ENCODE measurements at places on chromosomes 3 and 15.

DNA sequence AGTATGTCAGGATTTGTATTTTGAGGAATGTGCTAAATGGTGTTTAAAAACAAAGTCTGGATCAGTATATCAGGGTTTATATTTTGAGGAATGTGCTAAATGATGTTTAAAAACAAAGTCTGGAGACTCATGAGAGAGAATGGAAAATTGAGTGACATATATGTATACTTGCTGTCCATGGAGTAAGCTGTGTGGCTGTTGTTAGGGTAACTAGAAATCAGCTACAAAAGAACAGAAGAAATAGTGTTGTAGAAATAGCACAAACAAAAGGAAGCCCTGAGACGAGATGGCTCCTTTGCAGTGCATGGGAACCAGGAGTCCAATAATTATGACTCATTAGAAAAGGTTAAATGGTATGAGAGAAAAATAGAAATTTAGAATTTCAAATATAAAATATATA, 282.7 kb upstream of the MANF start:
- no peak for DNase-seq

- no peak for DNase-seq
Observed at GRCh38 chr3:36733162-36733696, 31.1 kb downstream of the DCLK3 start.

GRCh38 chr3:52859686-52860423, 25.0 kb upstream of the MUSTN1 start:
- DNase-seq = no peak

DNA sequence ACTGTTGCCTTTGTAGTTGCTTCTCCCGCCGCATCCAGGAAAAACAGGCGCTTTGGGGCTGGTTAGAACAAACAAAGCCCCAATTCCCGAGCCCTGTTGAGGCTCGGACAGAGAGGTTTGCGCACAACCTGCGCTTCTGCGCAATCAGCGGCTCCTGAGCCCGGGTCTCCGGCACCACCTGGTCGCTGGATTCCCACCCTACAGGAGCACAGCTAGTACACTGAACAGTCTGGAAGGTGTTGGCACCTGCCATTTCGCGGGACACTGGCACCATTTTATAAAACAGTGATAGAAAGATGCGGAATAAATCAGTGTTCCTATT, 13.8 kb downstream of the ZIC4 start:
- no peak for DNase-seq

DNA sequence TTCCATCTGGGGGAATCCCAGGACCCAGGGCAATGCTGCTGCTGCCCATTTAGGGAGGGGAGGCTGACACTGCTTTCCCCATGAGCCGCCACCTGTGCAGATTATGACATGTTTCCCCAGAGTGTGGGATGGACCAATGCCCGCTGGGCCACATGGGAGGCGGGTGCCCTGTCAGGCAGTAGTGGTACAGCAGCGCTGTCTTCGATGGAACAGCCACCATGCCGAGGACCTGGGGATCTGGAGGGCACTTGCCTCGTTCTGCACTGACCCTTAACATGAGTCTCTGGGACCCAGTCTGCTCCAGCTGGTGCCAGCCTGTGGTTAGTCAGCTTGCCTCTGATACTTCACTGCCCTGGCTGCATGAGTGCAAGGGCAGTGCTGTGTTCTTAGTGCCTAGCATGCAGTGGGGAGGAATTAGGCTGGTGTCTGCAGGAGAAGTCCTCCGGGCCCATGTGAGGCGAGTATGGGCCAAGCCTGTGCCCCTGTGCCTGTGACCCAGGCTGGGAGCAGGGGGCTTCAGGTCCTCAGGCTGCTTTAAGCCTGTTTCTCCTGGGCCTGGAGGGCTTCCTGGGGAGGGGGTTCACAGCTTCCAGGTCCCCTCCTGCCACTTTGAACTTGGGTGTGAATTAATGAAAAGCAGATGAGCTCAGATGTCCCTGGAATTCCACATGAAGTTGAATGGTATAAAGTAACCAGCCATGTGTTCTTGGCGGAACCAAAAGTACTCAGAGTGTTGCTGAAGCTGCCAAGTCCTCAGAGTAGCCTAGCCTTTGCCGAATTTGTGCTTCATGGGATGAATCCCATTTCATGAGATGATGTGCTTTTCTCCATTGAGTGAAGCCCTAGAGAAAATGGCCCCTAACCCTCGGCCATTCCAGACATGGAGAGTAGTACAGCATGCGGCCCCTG, 22.9 kb downstream of the KLF13 start:
- DNase-seq = no peak

GRCh38 chr3:197298945-197299854, 788 bp upstream of the DLG1 start:
- DNase-seq = no peak

Measured in stimulated activated CD4-positive, alpha-beta T cell treated with anti-CD3 and anti-CD28 coated beads, TNF-alpha, amount 100 ng/mL, for 24 hours (primary cell).